Neural progenitor cell (in vitro differentiated cells): ENCODE measurements at places on chromosomes 7 and 10. TPM values are rescaled to one million over a fixed set of nuclear protein-coding genes. Genes with fewer than 3 reads are reported as not detected.

DNA sequence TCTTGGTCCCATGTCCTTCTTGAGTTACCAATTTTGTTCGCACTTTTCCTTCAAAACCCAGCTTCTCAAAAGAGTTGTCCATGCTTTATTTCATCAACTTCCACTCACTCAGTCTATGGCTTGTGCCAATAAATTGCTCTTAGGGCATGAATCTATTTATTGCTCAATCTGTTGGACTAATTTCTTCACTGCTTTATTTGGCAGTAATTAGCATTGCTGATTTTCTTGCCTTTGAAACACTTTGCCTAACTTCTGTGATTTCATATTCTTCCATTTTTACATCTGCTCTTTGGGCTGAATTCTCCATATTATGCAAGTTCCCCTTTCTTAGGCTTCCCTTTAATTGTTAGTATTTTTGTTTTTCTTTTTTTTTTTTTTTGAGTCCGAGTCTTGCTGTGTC, 16.8 kb downstream of the DLD start:
- no peak for DNase-seq

GRCh38 chr10:4334015-4334414, 492.0 kb upstream of the AKR1E2 start:
- DNase-seq: no peak

DNA sequence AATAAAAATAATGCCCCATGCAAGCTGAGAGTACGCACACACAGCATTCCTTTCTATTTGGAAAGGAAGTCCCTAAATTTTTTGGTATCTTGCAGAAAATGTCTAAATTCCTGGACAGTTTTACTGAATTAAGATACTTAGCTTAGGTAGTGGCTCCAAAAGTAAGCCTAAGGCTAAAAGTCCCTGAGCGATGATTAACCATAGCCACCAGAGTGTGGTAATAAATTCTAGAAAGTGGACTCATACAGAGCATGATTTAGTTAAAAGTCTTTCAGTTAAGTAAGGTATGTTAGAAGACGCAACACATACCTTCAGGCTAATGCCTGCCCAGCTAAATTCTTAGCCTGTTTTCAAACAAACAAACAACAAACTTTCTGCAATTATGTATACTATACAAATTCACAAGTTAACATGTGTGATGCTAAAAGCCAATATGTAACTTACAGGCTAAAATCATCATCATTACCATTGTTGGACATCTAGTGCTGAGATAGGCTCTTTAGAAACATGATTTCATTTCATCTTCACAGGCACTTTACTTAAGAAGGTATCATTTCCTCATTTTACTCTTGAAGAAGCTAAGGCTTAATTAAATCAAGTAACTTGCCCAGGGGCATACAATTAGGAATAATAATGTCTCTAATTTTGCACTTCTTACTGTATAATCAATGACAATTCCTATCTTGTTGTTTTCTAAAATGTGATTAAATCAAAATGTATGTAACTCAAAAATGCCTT, 261.4 kb upstream of the YAE1 start:
- DNase-seq: no peak

- DNase-seq: no peak
Measured at GRCh38 chr10:125607689-125608290, 75.2 kb downstream of the TEX36 start.

AGR3 gene
- not detected in 2 replicates for total RNA-seq

GRCh38 chr7:117362294-117362888, 39.5 kb upstream of the WNT2 start:
- DNase-seq: no peak

DNA sequence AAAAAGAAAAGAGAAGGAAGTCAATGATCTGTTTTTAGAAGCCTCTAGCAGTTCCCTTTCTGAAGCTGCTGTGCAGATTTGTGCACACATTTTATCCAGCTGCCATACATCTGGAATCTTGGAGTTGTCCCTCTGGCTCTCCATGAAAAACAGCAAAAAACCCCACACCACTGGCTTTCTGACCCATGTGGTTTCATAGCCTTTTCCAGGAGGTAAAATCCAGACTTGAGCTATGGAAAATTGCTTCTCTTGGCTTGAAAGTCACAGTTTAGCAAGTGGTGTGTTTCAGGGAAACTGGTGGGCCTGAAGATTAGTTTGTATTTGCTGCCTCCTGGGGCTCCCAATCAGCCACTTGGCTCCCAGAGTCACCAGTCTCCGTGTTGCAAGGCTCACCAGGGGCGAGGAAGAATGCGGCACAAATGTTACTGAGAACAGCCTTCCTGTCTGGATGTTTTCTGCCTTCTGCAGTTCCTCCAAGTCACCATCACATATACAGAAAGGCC, 50.1 kb upstream of the ADRB1 start:
- no peak for DNase-seq

DNA sequence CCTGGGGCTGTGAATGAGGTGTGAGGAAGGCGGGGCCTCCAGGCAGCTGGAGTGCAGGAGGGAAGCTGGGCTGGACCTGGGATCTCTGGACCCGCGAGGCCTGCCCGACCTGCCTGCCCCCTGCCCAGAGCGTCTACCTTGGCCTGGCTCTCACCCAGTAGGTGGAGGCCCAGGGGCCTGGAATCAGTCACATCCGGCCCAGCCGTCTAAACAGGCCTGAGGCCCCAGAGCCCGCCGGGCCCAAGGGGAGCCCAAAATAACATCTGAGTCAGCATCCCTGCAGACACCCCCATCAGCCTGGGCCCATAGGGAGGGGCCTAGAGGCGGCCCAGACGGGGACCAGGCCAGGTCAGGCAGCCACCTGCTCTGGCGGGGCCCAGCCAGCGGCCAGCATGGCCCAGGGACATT, 15.1 kb upstream of the ELN start:
- DNase-seq: no peak

DNA sequence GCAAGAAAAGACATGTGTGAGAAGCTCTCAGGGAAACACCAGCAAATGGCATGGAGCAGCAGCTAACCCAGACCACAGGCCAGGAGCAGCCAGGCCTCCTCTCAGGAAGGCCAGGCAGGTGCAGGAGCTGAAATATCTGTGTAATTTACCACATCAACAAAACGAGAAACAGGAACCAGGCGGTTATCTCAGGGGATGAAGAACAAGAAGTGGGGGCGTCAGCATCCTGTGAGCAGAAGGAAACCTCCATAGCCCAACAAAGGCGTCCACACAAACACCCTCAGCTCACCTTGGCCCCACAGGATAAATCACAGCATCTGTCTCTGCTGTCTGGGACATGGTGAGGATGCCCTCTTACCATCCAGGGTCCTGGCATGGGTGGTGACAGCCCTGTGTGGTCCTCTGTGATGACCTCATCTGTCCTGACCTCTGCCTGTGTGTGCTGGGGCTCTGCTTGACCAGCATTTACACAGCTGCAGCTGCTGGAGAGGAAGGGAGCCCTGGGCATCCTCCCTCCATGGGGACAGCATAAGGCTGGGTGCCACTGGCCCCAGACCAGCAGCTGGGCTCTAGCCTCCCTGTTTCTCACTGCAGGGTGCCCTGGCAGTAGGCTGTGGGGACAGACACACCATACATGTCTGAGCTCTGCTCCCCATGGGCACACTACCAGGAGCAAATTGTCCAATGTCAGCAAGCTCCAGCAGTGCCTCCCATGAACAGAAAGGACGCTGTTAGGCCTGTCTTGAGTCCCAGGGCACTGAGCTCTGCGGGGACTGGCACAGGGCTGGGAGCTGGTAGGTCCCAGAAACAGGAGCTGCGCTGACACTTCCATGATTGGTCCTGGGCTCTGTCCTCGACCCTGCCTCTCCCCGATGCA, 34.6 kb downstream of the ANXA8 start:
- DNase-seq: no peak

GRCh38 chr7:151426441-151426903, 13.5 kb downstream of the CRYGN start:
- no peak for DNase-seq

DNA sequence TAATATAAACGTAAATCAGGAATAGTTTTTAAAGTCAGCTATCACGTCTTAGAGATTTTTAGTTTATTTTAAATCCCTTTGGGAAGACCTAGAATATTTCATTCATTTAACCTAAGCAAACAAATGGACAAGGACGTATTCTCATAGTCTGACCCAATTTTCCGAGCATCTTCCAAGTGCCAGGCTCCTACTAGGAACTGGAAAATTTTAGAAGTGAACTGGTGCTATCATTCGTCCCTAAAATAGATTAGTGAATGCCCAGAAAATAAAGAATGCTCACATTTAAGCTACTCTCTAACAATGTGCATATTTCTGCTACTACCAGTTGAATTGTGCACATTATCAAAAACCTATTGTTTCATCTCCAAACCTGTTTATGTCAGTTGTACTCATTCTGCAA, 120.1 kb downstream of the ZFAND4 start:
- no peak for DNase-seq

DNA sequence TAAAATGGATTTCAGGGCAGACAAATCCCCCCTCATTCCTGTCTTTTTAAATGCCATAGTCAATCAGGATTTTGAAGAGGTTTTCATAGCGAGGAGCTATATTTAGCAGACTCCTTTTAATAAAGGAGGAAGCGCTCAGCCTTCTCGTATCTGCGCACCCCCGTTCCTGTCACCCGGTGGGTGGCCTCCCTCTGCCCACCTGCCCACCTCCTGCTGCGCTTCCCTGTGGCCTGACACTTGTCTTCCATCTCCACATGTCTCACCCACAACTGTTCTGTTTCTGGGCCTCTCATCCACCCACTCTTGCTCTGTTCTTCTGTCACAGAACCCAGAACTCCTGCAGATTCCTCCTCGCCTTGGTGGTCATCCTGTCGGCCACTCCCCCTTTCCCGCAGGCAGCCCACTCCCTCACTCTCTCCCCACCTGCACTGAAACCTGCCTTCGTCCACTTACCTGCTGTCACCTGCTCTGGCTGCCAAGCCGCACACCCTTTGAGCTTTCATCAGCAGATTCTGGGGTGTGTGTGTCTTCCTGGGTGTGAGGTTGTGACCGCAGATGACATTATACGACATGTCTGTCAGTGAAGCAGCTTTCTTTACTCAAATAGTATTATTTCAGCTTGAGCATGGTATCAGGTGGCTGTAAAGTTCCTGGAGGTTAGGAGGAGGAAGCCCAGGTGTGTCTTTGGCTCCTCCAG, 163.5 kb upstream of the AGK start:
- DNase-seq: no peak

- no peak for DNase-seq
Measured at GRCh38 chr10:96641396-96642295, 54.8 kb upstream of the TM9SF3 start.
